ELR (cell line): ENCODE measurements at places on chromosomes 12 and 14.

- DNase-seq, result no peak
These were observed 173.4 kb downstream of the PTPRO start for GRCh38 chr12:15495746-15496145.

DNA sequence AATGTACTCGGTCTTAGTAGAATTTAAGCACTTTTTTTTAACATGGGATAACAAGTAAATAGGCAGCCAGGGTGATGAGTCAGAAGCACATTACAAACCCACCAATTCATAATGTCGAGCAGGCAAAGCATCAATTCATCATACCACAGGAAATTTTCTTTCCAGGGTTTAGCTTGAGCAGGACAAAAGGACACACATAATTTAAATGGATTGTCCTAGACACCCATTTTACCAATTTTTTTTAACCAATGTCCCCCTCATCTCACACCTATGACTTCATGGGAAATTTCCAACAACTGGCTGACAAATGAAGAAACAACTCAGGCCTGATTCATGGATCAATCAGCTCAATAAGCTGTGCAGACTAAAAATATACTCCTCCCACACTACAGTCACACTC is 58.8 kb upstream of the FOXG1 start:
- peak; percentile 67 for DNase-seq

- no peak for DNase-seq
These were observed 31.8 kb downstream of the GCN1 start for GRCh38 chr12:120162763-120163162.

GRCh38 chr12:131348231-131348630 is 362.7 kb upstream of the SFSWAP start:
- no peak for DNase-seq

GRCh38 chr12:42589465-42590329 is at the start of gene PRICKLE1:
Gene PRICKLE1, minus strand, starts transcription at chr12:42589746. Its CDS starts 117,230 bp downstream, at chr12:42472516.
- peak; percentile 54 for DNase-seq

- DNase-seq, result no peak
These were observed 69.9 kb downstream of the TGFB3 start for GRCh38 chr14:75911883-75912282.

- DNase-seq, result no peak
These were observed 2.2 kb downstream of the TMEM132C start for GRCh38 chr12:128269181-128269591.

DNA sequence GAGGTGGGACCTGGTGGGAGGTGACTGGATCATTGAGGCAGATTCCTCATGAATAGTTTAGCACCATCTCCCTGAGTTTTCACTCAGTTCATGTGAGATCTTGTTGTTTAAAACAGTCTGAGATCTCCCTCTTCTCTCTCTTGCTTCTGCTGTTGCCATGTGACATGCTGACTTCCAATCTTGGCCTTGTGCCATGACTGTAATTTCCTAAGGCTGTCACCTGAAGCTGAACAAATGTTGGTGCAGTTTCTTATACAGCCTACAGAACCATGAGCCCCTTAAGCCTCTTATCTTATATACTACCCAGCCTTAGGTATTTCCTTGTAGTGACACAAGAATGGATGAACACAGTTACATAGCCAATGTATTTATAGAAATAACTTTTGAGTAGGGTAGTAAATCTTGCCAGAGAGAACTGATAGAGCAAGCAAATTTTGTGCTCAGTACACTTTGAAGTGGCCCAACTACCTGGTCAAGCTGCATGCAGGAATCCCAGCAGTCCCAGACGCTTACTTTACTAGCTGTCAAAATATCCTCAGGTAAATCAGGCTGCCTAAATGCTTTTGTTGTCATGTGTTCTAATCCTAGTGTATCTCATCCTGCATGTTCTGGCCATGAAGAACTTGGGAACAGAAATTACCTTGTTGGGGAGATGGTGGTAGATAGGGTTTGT is 445.6 kb upstream of the MIS18BP1 start:
- DNase-seq, result no peak

DNA sequence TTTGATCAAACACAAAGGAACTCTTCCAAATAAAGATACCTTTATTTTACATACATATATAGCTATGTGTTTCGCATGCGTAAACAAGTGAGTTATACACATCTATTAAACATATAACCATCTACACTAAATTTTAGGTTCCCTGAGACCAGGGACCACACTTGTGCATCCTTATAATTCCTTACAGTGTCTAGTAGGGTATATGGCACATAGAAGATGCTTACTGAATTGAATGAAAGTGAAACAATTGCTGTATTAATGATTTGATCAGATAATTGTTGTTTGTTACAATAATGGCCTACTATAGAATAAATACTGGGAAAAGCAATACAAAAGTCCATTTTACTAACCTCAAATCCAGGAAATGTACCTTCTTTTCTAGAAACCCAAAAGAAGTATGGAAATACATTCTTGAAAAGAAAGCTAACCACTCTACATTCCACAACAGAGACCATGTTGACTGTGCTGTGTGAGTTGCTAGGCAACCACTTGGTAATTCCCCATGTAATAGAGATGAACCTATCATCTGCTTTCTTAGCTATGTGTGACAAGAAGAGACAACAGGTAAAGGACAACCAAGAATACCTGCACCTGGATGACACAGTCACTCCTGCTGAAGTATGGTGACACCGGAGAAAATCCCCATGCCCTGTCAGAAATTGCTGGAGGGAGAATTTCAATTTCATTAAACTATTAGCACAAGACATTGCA is 11.9 kb upstream of the CIPC start:
- peak; percentile 27 for DNase-seq

DNA sequence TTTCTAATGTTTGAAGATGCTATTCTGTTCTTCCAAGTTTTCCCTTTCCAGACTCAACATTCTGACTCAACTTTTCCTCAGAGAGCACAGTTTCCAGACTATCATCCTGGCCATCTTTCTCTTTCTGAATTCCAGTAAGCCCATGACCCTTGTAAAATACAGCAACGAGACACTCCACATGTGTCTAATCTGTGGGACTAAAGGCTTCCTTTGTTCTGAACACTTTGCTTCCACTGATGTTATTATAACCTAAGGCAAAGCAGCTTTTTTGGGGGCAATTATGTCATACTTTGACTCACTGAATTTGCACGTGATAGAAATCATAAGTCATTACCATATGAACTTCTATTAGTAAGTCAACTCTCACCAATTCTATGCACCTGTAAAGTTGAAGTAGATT is 6.3 kb upstream of the ART4 start:
- peak; percentile 39 for DNase-seq

- no peak for DNase-seq
These were observed 1288.4 kb downstream of the AACS start for GRCh38 chr12:126353604-126354003.

DNA sequence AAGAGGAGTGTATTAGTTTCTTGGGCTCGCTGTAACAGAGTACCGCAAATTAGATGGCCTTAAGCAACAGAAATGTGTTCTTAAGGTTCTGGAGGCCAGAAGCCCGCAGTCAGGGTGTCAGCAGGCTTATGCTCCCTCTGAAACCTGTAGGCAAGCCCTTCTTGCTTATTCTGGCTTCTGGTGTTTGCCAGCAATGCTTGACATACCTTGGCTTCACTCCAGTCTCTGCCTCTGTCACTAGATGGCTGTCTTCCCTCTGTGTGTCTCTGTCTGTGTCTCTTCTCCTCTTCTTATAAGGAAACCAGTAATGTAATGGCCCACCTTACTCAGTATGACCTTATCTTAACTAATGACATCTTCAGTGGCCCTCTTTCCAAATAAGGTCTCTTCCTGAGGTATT is 85.1 kb downstream of the DERA start:
- DNase-seq, result peak; percentile 13

DNA sequence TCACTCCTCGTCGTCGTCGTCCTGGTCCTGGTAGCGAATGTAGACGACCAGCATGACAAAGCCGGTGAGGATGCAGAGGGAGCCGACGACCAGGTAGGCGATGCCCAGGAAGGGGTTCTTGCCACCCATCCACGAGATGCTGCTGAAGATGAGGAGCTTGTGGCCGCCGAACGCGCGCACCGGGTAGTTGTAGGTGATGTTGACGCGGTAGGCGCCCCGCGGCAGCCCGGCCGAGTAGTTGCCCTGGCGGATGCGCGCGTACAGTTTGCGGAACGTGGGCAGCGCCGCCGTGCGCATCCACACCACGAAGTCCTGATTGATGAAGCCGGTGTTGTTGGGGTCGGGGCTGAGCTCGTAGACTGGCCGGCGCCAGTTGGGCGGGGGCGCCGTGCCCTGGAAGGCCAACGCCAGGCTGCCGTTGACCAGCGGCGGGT is 1.0 kb downstream of the TMEM30B start:
- no peak for DNase-seq

GRCh38 chr12:126949558-126949957 is 1317.4 kb upstream of the TMEM132C start:
- no peak for DNase-seq

GRCh38 chr14:105159344-105159743 is 9.2 kb downstream of the JAG2 start:
- no peak for DNase-seq

DNA sequence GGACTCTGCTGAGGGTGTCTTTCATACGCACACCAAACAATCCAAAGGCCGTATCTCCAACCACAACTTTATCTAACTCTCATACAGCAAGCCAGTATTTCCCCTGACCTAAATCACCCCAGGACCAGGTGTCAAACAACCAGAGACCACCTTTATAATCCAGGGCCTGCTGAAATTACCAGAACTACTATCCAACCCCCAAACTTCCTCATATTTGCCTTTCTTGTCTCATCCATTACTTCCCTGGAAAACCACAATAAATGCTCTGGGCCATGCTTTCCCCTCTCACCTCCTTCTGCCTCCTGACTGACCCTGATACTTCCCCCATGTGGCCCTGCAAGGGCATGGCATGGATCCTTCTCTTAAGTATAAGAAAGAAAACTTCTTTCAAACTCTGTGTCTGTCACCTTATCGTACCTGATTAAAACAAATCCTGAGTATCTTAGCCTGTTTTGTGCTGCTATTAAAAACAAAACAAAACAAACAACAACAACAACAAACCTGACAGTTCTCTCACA is 44.7 kb upstream of the CRACR2A start:
- DNase-seq, result peak; percentile 32

GRCh38 chr12:99686142-99686541 is 38.6 kb downstream of the GARIN6 start:
- no peak for DNase-seq

DNA sequence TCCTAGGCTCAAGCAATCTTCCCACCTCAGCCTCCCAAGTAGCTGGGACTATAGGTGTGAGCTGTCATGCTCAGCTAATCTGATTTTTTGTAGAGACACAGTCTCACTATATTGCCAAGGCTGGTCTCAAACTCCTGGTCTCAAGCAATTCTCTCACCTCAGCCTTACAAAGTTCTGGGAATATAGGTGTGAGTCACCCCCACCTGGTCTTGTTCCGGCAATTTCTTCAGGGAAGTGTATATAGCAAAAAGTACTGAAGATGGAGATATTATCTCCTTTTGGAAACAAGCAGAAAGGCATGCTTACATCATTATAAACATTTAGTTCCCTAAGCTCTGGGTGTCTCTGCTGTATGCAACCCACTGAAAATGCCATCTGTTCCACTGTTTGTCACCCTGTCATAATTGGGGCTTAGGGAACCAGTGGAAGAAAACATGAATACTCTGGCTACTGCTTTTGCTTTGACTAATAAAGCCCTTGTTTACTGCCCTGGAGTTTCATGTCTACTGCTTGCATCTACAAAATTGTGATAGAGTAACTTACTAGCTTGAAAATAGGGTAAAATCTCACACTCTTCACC is 940.2 kb downstream of the GALC start:
- no peak for DNase-seq

DNA sequence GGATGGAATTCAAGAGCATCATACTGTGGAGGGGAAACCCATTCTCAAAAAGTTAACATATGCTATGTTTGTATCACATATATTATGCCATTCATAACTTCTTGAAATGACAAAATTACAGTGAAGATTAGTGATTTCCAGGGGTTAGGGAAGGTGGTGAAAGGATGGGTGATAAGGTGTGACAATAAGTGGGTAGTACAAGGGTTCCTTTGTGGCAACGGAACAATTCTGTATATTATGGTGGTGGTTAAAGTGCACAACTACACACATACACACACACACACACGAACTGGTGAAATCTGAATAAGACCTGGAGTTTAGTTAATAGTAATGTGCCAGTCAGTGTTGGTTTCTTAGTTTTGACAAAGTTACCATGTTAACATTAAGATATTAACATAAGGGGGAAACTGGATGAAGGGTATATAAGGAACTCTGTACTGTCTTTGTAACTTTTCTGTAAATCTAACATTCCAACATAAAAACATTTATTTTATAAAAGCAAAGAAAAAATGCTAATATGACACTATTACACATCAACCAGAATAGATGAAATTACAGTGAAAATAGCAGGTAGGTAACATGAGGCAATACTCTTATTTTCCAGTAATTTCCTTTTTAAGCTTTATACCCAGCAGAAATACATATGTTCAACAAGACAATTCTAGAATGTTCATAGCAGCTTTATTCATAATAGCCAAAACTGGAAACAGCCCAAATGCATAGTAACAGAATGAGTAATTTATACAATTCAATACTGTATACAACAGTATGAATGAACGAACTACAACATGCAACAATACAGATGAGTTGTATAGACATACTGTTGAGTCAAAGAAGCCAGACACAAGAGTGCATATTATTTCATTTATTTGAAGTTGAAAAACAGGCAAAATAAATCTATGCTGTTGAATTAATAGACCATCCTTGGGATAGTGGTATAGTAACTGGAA is 44.0 kb upstream of the OR5AU1 start:
- peak; percentile 63 for DNase-seq

- no peak for DNase-seq
These were observed 181.5 kb downstream of the FOXA1 start for GRCh38 chr14:37413504-37414003.

DNA sequence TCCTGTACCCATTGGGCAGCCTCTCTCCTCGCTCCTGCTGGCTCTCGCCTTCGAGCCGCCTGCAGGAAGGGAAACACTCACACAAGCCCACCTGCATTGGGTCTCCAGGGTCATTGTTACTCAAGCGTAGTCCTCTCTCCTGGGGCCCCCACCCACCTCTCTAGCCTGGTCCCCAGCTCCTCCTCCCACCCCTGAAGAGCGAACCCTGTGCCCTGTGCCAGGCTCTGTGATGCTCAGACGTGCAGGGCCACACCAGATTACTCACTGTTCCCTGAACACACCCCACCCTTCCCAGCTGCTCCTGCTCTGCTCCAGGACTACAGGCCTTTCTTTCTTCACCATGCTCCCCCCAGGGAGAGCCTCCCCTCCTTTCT is 88.1 kb downstream of the NINJ2 start:
- no peak for DNase-seq

DNA sequence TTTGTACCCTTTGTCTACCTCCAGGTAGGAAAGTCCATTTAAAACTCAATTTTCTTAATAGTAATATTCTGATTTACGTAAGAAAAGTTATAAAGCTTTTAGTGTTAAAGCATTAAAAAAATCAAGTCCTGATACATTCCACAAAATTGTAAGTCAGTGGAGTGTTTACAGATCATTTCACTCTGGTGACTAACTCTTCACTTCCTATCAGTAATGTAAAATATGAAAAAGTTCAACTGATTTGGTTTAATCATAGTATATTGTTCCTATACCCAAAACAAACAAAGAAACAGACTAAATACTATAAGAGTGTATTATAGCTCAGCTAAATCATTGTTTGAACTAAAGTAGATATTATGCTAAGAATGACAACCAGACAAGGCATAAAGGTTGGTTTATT is 85.9 kb downstream of the VEZT start:
- DNase-seq, result peak; percentile 61
